Muscle of leg (tissue), 16 donors: ENCODE measurements at places on chromosomes 7 and 10.

GRCh38 chr7:53744403-53744760 lies 708.9 kb downstream of the POM121L12 start:
- DNase-seq = no peak

GRCh38 chr10:100881556-100882213 lies 31.1 kb upstream of the SLF2 start:
- DNase-seq = no peak

- no peak for DNase-seq
Observed at GRCh38 chr7:20440472-20441105, 109.9 kb downstream of the ITGB8 start.

DNA sequence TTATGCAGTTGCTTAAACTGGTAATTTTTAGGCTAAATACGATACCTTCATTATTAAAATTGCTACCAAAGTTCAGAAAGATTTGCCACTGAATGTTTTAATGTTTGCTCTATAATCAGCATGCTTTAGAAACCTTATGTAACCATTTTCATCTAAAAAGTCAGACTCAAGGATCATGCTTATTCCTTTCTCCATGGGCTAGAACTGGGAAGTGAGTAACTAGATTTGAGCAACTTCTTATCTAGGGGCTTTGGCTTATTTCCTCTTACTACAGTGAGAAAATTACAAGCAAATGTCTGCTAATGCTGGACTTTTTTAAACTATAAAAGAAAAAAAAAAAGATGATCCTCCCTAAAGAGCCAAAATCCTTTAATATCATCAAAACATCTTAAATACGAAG lies 215.9 kb downstream of the CRPPA start:
- no peak for DNase-seq

GRCh38 chr7:155020996-155021395 lies 18.1 kb upstream of the PAXIP1 start:
- DNase-seq = no peak

DNA sequence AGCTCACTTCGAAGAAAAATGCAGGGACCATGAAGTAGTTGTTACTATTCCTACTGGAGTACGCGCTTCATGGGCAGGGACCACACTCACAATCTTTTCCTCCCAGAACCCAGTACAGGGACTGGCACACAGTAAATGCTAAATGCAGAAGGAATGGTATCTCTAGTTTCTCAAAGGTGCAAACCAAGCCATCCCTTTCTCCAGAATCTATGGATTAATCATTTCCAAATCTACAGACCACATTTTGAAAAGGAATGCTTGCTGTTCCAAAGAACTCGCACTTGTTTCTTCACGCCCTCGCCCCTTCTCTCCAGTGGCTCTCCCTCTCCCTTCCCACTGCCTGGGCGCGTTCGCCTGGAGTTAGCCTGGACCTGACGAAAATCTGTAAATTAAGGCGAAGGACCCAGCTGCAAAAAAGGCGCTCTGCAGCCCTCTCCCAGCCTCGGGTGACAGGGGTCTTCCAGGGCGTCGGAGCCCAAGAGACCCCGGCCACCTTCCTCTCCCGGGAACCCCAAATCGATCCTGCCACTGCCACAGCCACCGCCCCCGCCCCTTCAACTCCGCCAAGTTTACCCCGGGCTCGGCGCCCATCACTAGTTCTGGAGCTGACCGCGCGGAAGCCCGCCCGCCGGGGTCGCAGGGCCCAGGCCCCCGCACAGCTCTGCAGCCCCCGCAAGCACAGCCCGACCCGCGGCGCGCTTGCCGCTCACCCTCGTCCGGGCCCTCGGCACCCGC lies 527 bp downstream of the PDIA4 start:
- DNase-seq = peak; percentile 40

DNA sequence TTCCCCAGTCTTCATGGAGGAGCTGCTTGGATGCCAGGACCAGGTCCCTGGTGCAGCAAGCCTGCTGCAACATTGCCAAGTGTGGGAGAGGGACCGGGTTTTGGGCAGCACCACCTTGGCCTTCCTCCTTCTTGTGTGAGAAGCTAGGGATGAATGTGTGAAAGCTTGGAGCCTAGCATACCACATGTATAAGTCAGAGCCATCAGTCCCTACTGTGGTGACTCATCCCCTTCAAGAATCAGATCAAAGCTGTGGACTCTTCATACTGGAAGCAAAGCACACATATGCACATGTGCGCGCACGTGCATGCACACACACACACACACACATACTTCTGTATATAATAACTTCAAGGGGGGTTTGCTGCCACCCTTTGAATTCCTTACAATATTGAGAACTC lies 527.8 kb downstream of the LRMDA start:
- DNase-seq = no peak

DNA sequence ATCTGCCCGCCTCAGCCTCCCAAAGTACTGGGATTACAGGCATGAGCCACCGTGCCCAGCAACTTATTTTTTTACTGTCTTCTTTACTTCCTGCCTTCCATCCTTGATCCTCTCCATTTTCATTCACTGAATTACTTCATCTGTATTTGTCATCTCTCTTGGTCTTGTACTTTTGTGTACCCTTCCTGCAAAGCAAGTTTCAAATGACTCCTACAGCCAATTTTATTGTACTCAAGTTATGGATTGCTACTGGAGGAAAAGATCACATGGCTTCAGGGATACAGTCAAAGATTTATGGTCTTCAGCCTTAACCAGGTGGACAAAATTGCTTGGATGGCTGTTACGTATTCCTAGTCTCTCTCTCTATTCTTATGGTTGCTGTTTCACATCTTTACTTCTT lies 22.6 kb downstream of the SEPTIN7 start:
- no peak for DNase-seq

DNA sequence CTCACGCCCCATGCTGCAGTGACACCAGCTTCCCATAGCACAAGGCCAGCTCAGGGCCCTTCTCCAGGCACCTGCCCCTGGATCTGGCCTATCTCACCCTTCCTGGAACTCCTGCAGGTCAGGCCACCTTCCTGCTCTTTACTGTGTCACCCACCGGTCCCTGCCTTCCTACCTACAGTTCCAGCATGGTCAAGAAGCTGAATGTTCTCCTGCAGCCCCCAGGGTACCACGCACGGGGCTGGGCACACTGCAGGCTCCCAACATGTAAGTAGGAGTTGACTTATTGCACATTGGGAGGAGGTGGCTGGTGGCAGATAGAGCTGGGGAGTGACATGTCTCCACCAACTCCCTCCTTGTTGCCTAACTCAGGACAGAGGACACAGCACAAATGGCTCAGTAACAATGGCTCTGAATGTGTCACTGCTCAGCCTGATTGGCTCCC lies 14.5 kb downstream of the ITPRIP start:
- no peak for DNase-seq

DNA sequence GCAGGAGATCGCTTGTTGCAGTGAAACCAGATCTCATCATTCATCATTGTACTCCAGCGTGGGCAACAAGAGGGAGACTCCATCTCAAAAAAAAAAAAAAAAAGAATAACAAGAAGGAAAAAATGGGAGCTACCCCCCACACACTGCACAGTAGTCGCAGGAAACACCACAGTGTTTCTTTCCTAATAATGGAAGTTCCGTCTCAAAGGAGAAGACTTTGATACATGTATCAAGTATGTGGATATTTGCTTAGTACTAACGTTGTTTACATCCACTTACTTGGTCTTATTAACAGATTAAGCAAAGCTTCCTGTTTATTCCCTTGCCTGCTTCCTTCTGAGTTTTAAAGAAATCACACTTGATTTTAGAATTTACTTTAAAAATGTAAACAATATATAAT lies 22.2 kb downstream of the YAE1 start:
- no peak for DNase-seq

DNA sequence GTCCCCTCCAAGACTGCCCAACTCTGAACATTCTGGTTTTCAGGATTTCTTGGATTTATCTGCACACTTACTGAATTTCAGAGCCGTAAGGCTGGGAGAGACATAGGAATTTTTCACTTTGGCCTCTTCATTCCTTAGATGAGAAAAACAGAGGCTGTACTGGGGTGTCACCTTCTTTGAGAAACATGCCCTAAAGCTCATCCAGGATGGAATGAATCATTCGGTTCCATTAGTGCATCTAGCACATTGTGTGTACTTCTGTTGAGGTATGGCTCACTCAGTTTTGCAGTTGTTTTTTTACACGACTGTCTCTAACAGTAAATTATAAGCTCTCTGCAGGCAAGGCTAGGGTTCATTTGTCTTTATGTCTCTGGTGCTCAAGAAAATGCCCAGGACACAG lies 383.4 kb downstream of the GATA3 start:
- no peak for DNase-seq

DNA sequence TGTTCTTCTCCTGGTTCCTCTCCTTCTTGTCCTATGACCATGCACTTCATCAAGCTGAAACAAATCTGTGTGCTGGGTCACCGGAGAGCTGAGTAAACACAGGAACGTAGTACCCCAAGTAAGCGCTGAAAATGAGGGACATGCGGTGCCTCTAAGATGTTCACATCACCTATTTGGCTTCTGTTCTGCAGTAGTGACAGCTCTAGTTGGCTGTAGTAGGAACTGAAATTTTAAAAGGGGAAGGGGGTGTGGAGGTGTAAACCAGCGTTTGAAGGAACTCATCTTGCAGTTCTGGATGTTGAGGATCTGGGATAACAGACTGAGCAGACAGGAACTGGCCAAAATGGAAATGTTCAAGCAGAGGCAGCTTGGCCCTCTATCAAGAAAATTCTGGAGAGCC lies 85.2 kb downstream of the WNT2 start:
- no peak for DNase-seq

DNA sequence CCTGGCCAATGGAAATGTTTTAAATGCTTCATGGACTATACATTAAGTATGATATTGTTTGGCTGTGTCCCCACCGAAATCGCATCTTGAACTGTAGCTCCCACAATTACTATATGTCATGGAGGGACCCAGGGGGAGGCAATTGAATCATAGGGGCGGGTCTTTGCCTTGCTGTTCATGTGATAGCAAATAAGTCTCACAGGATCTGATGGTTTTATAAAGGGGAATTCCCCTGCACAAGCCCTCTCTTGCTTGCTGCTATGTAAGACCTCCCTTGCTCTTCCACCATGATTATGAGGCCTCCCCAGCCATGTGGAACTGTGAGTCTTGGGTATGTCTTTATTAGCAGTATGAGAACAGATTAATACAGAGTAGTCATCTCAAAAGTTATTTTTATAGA lies 32.4 kb upstream of the GRB10 start:
- no peak for DNase-seq

DNA sequence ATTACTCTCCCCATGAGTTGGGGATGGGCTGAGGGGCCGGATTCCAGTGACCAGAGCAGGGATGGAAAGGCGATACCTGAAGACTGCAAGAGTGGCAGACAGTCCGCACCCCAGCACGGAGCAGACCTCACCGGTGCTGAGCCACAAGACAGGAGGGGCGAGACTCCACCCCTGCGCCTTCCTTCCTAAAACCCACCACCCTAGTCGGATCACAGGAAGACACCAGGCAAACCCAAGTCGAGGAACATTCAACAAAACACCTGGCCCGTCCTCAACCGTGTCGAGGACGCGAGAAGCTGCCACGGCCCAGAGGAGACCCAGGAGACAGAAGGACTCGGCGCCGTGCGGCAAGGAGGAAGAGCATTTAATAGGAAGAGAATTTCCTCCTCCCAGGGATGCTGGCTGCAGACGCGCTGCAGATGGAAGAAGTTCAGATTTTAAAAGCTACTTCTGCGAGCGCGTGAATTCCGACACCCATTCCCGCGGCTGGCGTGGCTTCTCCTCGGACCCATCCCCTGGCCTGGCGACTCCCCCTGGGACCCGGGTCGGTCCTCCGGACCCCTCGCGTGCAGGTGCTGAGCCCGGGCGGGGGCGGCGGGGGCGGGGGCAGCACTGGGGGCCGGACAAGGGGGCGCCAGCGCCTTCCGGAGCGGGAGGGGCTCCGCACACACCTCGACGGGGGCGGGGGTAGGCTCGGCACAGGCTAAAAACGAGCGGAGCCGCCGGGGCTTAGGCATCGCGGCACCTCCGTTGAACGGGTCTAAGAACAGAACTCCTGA lies 563 bp upstream of the UTF1 start:
- DNase-seq = no peak

- DNase-seq = no peak
Observed at GRCh38 chr7:39688611-39689480, 65.5 kb downstream of the RALA start.

DNA sequence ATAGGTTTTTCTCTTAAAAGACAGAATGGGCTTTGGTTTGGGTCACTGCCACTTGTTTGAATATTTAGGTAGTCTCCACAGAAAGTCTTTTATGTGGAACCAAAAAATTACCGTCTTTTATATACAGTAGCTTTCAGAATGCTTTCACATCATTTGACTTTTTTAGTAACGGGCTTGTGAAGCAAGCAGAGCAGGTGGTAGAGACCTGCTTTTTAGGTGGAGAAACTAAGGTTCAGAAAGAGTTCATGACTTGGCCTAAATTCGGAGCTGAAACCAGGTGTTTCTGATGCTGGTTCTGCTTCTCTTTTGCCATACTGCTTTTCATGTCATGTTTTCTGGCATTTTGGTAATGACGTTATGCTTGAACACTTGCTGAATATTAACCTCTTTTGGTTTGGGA lies 36.3 kb downstream of the GARS1 start:
- no peak for DNase-seq

GRCh38 chr7:155392726-155393570 lies 65.0 kb upstream of the EN2 start:
- DNase-seq = no peak

DNA sequence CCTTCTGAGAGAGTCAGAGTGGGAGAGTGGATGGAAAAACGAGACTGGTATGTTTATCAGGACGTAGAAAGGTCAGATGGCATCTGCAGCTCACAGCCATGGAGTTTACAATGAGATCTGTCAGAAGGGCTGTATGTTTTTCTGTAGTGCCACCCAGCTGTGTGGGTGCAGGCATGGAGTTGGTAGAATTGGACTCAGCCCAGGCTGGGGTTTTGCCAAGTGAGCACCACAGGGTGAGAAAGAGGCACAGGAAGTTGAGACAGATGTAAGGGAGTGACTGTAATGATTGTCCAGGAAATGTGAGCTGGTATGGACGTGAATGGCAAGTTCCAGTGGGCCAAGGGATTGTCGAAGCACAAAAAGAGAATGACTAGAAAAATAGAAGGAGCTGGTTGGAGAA lies 9.1 kb upstream of the ZYX start:
- peak; percentile 37 for DNase-seq

GRCh38 chr7:127594490-127594889 lies 954 bp downstream of the FSCN3 start:
- peak; percentile 37 for DNase-seq

DNA sequence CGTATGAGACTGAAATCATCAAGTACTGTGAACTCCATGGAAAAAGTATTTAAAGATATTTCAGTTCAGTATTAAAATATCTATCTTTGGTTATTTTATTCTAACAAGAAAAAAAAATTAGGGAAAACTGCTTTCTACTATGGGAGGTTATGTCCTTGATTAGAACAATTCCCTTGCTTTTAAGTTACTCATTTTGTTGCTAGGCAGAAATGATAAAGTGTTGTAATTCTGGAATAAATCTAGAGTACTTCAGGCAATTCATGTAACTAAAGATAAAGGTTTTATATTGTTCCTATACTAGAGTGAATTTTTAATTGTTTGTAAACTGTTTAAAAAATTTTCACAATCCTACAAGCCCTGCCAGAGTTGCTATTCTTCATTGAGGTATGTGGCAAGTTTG lies 92.0 kb downstream of the BBS9 start:
- no peak for DNase-seq

GRCh38 chr10:102460836-102461186 lies 9.5 kb upstream of the C10orf95 start:
- no peak for DNase-seq
